ENCODE measurements at places on chromosomes 3 and 15.

GRCh38 chr3:57942388-57942787, 65.8 kb upstream of the FLNB start:
- no peak for DNase-seq

- DNase-seq = no peak
These were observed 39.4 kb downstream of the VGLL4 start for GRCh38 chr3:11604139-11604892.

GRCh38 chr3:186225603-186226002, 116.7 kb upstream of the ETV5 start:
- DNase-seq = no peak

DNA sequence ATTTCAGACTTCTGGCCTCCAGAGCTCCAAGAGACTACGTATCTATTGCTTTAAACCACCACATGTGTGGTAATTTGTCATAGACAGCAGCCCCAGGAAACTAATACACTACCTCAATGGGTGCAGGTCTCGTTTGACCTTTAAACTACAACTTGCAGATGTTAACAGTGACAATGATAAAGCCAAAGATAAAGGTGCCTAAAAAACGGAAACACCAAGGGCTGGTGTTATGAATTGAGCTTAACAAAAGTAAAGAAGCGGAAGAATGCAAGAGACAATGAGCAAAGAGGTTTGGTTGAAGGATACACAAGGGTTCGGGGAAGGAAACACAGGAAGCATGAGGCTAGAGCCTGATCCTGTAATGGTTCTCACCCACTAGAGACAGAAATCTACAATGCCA, 50.8 kb downstream of the RFTN1 start:
- no peak for DNase-seq

DNA sequence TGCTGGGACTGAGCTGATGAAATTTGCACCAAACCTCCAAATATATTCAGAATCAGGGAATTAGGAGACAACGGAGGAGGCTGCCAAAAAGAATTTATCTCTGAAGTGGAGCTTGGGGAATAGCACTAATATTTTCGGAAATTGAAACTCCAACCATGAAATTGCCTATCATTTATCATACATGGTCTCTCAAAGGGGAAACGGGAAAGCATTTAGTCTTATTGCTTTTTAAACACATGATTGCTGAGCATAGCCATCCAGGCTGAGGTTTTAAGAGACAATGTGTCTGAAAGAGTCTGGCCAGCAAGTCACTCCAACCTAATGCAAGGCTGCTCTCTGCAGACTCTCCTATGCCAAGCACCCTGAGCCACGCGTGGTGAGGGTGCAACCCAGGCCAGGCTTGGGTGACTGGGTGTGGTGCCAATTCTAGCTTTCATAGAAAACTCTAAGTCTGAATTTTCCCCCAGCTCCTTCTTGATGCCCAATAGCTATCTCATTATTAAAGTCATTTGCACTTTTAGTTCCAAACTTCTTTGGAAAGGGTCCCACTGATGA, 200.2 kb downstream of the RPLP1 start:
- DNase-seq = no peak

DNA sequence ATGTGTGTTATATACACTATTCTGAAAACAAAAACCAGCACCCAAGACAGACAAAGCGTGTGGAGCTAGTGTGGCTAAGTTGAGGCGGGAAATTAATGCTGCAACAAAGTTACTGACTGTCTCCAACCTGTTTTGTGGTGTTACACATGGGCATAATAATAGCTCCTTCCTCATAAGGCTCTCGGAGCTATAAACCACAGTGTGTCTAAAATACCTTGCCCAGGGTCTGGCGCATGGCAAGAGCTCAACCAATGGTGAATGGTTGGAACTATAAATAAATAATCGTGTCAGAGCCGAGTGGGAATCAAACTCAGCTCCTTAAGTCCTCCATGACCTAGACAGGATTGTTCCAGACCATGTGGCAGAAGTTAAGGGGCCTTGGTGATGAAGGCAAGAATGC, 35.9 kb upstream of the TFRC start:
- DNase-seq = no peak

- no peak for DNase-seq
These were observed 350.4 kb downstream of the CLSTN2 start for GRCh38 chr3:140285380-140285779.

DNA sequence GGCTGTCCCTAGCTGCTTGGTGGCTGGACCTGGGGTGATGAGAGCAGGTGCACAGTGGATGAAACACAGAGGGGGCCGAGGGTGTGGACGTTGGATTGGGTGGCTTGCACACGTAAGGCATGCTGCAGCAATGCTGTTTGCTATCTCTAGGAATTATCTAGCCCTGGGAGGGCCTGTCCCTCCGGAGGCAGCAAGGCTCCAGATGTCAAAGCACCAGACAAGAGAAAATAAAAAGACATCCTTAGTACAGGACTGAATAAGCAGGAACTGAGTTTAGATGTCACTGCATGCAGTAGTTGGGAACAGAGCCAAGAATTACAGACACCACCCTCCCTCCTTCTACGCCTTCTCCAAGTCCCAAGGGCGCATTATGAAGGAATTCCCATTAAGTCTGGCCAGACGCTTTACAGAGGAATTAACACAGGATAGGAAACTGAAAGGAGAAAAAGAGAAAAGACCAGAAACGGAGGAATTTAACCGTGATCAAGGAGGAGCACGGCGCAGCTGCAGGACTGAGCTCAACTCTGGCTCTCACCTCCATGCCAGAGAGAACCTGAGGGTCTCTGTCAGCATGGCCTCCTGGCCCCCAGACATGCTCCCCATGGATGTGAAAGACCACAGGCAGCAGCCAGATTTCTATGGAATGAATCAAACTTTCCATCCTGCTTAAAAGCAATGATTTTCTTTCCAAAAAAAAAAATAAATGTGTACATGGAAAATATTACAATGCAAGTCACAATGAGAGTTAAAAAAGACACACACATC, 13.8 kb downstream of the ATP10A start:
- peak; percentile 19 for DNase-seq

- DNase-seq = no peak
These were observed 62.8 kb upstream of the UTS2B start for GRCh38 chr3:191393146-191393545.

DNA sequence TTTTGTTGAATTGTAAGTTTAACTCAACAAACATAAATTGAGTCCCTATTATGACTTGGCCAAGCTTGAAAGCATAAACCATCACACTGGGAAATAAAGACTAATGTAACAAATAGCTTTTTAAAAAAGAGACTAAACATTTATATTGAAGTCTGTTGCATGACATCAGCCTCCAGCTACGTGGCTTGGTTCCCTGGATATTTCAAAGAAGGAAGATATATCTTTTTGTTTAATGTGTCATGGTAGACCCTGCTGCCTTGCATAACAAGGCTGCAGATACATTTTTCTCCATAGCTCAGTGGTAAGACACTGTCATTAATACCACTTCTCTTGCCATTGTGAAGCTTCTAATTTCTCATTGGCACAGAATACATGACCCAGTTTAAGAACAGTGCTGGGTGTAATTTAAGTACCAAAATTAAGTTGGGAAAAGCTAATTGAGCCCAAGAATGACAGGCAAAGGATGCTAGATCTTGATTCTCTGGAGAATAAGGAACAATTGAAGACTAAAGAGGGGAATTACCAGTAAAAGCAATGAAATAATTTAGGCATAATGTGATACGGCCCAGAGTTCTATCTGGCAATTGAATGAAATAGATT, 14.0 kb downstream of the RCN2 start:
- DNase-seq = no peak

GRCh38 chr3:120983321-120983665, 75.3 kb downstream of the STXBP5L start:
- no peak for DNase-seq

DNA sequence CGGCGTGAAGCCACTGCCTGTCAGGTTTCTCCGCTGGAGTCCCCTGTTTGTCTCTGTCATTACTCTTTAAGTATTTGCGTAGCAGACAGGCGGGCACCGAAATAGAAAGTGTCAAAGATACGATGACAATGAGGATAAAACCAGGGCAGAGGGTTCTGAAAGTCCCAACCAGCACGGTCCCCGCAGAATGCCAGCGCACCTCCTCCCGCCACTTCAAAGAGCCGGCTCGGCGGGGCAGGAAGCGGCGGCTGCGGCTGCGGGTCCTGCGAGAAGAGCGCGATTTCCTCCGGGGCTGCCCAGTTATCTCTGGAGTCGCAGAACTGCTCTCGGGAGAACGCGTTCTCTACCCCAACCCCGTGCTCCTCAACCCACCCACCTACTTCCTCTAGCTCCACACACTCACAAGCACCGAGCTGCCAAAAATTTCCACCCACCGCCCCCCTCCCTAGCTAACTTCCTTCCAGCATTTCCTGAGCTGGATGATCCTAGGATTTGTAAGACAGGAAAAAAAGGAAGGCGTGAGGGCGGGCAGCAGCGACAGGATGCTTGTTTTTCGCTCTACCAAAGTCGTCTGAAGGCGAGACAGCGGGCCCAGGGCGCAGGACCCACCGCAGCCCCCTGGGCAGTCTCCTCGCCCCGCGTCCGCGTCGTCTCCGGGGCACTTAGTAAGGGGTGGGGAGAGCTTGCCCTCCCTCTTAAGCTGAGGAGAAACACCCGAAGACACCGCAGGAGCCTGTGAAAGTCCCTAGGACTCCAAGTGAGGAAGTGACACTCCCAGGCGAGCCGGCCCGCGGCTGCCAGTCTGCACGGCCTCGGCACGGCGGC, at the start of gene ARHGAP31:
ARHGAP31 (plus strand) TSS at position 513 of the 825 bp plus-strand sequence. CDS start 522 bp downstream, outside the sequence.
- peak; percentile 52 for DNase-seq

DNA sequence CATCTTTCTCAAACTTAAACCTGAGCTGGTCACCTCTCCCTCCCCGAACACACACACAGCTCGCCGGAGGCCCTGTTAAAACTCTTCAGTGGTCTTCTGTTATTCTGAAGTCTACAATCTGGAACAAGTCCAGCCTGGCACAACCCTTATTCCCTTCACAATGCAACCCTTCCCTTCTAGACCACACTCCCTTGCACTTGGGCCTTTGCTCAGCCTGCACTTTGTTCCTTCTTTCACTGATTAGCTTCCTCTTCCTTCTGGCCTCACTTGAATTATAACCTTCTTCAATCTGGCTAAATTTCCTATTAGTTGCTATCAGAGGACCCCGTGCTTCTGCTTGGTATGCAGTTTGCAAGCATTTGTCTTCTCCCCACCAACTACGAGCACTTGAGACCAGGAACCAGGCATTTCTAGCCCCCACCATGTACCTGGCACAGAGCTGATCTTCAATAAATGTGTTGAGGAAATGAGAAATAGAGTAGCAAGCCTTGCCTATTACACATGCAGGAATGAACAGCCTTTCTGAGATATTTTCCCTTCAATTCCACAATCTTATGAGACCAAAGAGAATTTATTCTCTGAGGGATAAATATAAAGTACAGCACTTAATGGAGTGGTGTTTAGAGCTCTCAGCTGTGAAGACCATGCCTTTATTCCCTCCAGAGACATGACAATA, 663.1 kb upstream of the ADAMTS9 start:
- DNase-seq = no peak

GRCh38 chr3:107543666-107544065, 20.9 kb downstream of the BBX start:
- peak; percentile 29 for DNase-seq

GRCh38 chr3:37475435-37475834, 301.1 kb upstream of the LRRFIP2 start:
- DNase-seq = no peak

DNA sequence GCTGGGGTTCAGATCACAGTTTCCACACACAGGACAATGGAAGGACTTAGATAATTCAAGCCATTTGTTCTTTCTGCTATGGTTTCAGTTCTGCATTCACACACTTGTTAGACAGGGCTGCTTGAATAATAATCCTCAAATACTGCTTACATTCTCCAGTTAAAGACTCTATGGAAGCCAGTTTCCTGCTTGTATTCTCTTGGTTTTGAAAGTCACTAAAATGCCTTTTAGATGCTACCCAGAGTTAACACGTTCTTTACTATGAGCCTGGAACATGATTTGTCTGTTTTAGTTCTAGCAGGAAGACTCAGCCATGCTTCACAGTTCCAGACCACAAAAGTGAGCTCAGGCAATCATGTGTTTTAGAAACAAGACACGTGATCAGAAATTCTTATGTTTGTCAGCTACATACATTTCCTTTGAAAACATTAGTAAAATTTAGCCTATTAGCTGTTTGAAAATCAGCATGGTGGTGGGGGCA, 152.4 kb downstream of the LEKR1 start:
- no peak for DNase-seq

DNA sequence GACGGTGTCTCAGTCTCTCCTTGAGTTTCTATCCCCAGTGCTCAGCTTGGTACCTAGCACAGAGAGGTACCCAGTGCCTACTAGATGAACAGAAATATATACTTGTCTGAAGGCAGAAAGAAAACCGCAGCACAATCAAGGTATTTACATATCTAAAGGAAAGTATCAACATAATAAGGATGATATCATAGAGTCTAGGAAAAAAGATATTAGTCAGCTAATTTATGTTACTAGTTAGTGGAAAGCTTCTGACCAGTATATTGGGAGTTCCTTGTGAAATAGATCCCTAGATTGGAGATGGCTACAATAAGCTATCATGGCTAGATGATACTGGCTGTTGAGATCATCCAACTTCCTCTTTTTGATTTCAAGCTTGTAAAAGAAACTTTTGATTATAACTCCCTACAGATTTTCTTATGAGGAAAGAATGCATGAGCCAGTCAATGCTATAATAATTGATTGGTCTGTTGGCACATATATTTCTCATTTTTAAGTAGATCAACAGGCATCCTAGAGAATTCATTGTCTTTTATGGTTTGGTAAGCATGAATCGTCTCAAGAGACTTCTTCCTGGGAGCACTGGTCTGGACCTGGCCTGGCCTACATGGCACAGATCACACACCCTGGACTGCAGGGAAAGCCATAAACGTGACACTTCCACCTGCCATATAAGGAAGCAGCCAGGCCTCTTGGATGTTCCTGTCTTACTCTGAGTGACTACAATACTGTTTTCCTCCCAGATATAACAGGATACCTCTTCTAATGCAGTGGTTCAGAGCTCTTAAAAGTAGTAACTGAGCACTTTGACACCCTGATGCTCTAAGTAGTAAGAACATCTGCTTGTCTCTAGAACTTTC, 60.7 kb downstream of the IMPG2 start:
- no peak for DNase-seq

- DNase-seq = no peak
These were observed 66.7 kb upstream of the GCSAM start for GRCh38 chr3:112199622-112200316.

- no peak for DNase-seq
These were observed 3.0 kb downstream of the MEIS2 start for GRCh38 chr15:37097144-37097919.

GRCh38 chr15:59303633-59304032, 69.0 kb downstream of the MYO1E start:
- no peak for DNase-seq

DNA sequence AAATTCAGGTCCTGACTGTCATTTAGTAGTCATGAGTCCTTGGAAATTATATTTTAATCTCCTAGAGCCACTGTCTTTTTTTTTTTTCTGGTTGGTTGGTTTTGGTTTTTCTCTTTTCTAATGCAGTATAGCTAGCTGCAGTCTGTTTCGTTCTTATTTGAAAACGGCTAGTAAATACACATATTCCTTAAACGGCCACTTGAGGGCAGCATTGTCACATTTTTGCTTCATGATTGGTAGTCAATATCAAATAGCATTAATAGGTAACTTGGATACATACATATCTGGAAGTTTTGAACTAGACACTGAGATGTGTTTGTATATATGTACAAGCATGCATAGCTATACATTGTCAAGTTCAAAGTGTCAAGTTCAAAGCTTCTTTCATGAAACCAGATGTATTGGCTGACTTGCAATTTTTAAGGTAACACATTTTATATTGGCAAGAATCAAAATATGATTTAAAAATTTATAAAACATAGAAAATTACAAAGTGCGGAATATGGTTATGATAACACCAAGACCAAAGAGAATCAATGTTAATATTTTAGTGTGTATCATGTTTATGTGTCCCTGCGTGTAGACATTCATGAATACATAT, 22.5 kb downstream of the GABRA5 start:
- peak; percentile 28 for DNase-seq
